ENCODE measurements at places on chromosomes 2 and 18. TPM values are rescaled to one million over a fixed set of nuclear protein-coding genes. Genes with fewer than 3 reads are reported as not detected.

DNA sequence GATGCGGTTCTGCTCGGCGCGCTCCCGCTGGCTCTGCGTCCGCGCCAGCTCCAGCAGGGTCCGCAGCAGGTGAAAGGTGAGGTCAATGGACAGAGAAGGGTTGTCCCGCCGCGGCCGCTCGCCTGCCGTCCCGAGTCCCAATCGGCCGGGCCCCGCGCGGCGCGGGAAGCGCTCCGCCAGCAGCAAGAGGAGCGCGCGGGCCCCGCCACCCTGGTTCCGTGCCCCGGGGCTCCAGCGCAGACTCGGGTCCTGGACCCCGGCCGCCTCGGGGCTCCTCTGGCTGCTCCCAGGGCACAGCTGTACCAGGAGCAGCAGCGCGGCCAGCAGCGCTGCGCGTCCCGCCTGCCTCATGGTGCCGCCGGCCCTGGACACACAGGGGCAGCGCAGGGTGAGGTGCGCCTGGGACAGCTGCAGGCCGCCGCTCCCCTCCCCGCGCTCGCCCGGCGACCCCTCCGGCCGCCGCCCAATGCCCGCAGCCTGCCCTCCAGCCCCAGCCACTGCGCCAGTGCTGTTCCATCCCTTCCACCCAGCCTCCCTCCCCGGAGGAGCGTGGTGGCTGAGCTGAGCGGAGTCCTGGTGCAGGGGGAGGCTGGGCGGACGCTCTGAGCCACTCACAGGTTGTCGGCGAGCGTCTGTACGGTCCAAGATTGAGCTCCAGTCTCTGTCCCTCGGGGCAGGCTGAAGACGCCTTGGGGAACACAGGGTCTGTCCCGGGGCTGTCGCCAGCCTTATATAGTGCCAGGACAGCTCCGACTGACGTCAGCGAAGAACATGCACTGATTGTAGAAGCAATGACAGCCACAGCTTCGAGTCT, 493 bp downstream of the UCN start:
- no peak overlapping the region for H3K27ac ChIP-seq
- H3K36me3 ChIP-seq: peaks cover 4% of the 10 kb centered on the region
- DNase-seq: no peak
- peaks cover 20% of the 10 kb centered on the region for H3K4me1 ChIP-seq

GRCh38 chr2:231059756-231060155, 3.1 kb downstream of the PSMD1 start:
- H3K27me3 ChIP-seq: no peaks in the 10 kb centered on the region
- peaks cover 7% of the 10 kb centered on the region for H3K36me3 ChIP-seq

DNA sequence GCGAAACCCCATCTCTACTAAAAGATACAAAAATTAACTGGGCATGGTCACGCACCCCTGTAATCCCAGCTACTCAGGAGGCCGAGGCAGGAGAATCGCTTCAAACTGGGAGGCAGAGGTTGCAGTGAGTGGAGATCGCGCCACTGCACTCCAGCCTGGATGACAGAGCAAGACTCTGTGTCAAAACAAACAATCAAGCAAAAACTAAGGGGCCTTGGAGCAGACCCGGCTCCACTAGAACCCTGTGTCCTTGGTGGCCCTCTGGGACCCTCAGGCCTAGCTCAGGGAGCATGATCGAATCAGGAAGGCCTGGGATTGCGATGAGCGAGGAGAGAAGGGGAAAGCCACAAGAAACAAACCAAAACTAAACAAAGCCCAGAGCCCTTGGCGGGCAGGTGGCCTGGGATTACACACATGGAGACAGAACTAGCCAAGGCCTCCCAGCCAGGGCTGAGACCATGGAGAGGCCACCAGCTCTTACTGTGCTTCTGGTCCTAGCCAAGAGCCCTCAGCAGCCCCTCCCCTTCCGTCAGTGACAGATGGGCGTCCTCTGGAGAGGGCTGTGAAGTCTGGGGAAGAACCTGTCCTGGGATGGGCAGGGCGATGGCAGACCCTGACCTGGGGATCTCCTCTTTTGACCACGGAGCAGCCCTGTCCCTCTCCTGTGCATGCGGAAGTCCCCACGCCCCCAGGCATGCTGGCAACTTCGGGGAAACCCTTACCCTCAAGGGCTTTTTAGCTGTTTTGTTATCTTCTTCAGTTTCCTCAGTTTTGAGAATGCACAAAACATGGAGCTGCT, 27.4 kb upstream of the CATIP start:
- no peak for DNase-seq
- peak overlapping the region; percentile 30 for H3K4me3 ChIP-seq
- H3K36me3 ChIP-seq: no peaks in the 10 kb centered on the region
- H3K27me3 ChIP-seq: no peaks in the 10 kb centered on the region
- peaks cover 39% of the 10 kb centered on the region for H3K4me1 ChIP-seq

- no peak for DNase-seq
- no peak overlapping the region for H3K4me3 ChIP-seq
- H3K4me1 ChIP-seq: no peaks in the 10 kb centered on the region
- no peaks in the 10 kb centered on the region for H3K27me3 ChIP-seq
- no peaks in the 10 kb centered on the region for H3K36me3 ChIP-seq
- H3K27ac ChIP-seq: no peak overlapping the region
These were observed 15.8 kb upstream of the BOD1L2 start for GRCh38 chr18:57131101-57131500.

ANKAR gene
- 31.5 TPM for total RNA-seq

ATOH8 gene
- total RNA-seq: 207 TPM

UGT1A8 gene
- total RNA-seq: not detected

OBSL1 gene
- 151 TPM for total RNA-seq

SCYGR6 gene
- total RNA-seq: not detected

SULT1C4 gene
- not detected for total RNA-seq
